ENCODE measurements at places on chromosomes 1 and 21. TPM values are rescaled to one million over a fixed set of nuclear protein-coding genes. Genes with fewer than 3 reads are reported as not detected.

ADAMTS4 gene
- 22.3 TPM for polyA plus RNA-seq

NAV1 gene
- 6.5 TPM for polyA plus RNA-seq

TNFRSF18 gene
- polyA plus RNA-seq: 2.1 TPM

USP1 gene
- polyA plus RNA-seq: 10.0 TPM

STUM gene
- 0.09 TPM for polyA plus RNA-seq

FAM72D gene
- 0.41 TPM for polyA plus RNA-seq

TIE1 gene
- polyA plus RNA-seq: 20.5 TPM

OR2T2 gene
- not detected for polyA plus RNA-seq

EXO5 gene
- 5.3 TPM for polyA plus RNA-seq

FCRLB gene
- 0.90 TPM for polyA plus RNA-seq

SH3BGR gene
- 1.2 TPM for polyA plus RNA-seq

CFAP126 gene
- 23.9 TPM for polyA plus RNA-seq

NBPF4 gene
- polyA plus RNA-seq: not detected

KRTAP21-2 gene
- polyA plus RNA-seq: not detected

C1orf167 gene
- 11.0 TPM for polyA plus RNA-seq

RNU1-3 gene
- polyA plus RNA-seq: not detected

FCAMR gene
- not detected for polyA plus RNA-seq

STPG1 gene
- polyA plus RNA-seq: 9.5 TPM

NTNG1 gene
- polyA plus RNA-seq: 0.83 TPM

HSD3B1 gene
- not detected for polyA plus RNA-seq

NTRK1 gene
- polyA plus RNA-seq: 0.24 TPM

NID1 gene
- polyA plus RNA-seq: 34.4 TPM

UBAP2L gene
- polyA plus RNA-seq: 84.2 TPM

PTPN7 gene
- polyA plus RNA-seq: 14.0 TPM

HMCN1 gene
- polyA plus RNA-seq: 4.7 TPM

DNAJC28 gene
- polyA plus RNA-seq: 0.74 TPM

TIAM1 gene
- 3.5 TPM for polyA plus RNA-seq

ZFP69B gene
- polyA plus RNA-seq: 0.87 TPM

HES3 gene
- polyA plus RNA-seq: not detected

COL18A1 gene
- 46.3 TPM for polyA plus RNA-seq

C1orf122 gene
- polyA plus RNA-seq: 70.2 TPM

LAPTM5 gene
- 653 TPM for polyA plus RNA-seq

KHDRBS1 gene
- 60.6 TPM for polyA plus RNA-seq

TRIM67 gene
- polyA plus RNA-seq: under 0.01 TPM

PTPRC gene
- 142 TPM for polyA plus RNA-seq

PRELP gene
- 8.3 TPM for polyA plus RNA-seq
